PC-9 (cell line): ENCODE measurements at places on chromosomes 5 and 9.

- DNase-seq = peak; percentile 47
Measured at GRCh38 chr9:137757613-137758029, 120.0 kb upstream of the CACNA1B start.

DNA sequence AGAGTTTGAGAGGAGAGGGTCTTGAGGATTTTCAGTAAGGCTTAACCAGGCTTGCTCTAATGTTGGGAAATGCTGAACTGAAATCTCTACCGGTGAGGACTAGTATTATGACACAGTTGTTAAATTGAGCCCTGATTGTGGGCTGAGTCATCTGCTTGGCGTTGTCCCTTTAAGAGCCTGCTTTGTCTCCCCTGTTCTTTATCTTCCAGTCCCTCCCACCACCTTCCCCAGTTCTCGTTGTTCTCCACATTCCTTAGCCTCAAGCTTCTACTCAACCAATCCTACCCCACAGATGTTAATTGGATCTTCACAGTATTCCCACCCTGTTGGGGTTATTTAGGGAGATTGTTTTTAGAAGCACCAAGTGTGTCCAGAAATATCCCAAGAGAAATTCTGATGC, 57.6 kb downstream of the ANKRD55 start:
- peak; percentile 57 for DNase-seq

DNA sequence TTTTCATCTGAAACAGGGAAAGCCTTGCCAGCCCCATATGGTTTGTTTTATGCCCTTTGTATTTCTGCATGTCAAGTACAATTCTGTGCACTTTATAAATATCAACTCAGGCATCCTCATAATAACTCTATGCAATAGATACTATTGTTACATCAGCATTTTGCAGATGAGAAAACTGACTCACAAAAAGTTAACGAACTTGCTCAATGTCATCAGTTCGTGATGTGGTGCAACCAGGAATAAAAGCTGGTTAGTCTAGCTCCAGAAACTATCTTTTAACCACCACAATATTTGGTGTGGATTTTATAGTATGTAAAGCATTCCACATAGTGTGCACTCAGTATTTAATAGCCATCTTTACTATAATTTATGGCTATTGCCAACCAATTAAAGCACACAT, 134.9 kb downstream of the MRPS30 start:
- no peak for DNase-seq

DNA sequence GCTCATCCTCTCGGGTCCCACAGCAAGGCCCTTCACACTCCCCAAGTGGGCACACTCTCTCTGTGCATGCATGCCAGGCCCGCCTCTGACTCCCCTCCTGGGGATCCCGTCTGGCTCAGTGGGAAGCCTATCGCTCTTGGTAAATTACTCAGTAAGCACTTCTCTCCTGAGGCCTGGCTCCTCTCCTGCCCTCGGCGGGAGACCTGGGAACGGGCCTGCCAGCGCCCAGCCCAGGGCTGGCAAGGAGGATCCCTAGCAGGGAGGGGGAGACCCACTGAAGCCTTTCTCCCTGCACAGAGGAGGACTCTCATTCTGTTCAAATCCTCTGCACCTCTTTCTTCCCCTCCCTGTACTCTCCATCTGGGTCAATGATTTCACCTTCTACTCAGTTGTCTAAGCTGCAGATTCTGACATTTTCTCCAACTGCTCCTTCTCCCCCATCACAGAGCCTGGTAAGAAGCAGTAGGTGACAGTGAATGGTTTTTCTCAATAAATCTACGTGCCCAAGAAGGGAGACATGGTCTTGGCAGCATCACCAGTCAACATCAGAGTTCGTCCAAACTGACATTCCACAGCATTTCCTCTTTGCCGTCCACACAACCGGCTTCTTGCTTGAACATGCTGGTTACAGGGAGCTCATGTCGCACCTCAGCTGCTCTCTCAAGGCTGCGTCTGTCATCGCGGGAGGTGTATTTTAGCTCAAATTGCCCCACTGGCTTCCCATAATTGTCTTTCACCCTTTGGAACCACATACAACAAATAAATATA, 81.9 kb downstream of the GPR21 start:
- no peak for DNase-seq

DNA sequence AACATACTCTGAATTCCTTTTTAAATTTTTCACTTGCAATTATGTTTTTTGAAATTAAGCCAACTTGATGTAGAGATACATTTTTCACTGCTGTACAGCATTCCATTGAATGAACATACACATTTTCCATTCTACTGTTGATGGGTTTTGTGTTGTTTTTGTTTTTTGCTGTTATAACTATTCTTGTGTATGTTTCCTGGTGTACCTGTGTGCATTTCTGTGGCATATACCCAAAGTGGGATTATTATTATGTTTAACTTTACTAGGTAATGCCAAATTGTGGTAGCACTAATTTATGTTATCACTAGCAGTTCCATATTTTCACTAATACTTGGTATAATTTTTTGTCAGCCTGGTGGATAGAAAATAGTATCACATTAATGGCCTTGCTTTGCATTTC, 2.7 kb downstream of the RFESD start:
- no peak for DNase-seq

GRCh38 chr9:110744715-110745384, 76.3 kb downstream of the MUSK start:
- DNase-seq = peak; percentile 97

- no peak for DNase-seq
Measured at GRCh38 chr9:113913426-113914195, 37.5 kb downstream of the ZNF618 start.

GRCh38 chr5:39555788-39556187, 131.0 kb upstream of the DAB2 start:
- DNase-seq = no peak

- DNase-seq = no peak
Measured at GRCh38 chr9:90815944-90816357, 14.3 kb downstream of the SYK start.

DNA sequence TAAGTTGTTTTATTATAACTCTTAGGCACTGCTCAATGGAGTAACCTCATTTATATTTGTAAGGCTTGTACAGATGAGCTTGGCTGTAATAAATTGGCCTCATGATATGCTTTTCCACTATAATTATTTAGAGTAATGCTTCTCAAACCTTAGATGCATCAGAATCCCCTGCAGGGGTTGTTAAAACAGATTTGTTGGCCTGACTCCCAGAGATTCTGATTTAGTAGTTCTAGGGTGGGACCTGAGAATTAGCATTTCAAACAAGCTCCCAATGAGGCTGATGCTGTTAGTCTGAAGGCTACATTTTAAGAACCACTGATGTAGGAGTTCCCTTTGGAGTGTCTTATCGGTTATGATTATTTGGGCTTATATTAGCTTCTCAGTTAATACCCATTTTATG, 38.2 kb upstream of the ARSB start:
- no peak for DNase-seq

DNA sequence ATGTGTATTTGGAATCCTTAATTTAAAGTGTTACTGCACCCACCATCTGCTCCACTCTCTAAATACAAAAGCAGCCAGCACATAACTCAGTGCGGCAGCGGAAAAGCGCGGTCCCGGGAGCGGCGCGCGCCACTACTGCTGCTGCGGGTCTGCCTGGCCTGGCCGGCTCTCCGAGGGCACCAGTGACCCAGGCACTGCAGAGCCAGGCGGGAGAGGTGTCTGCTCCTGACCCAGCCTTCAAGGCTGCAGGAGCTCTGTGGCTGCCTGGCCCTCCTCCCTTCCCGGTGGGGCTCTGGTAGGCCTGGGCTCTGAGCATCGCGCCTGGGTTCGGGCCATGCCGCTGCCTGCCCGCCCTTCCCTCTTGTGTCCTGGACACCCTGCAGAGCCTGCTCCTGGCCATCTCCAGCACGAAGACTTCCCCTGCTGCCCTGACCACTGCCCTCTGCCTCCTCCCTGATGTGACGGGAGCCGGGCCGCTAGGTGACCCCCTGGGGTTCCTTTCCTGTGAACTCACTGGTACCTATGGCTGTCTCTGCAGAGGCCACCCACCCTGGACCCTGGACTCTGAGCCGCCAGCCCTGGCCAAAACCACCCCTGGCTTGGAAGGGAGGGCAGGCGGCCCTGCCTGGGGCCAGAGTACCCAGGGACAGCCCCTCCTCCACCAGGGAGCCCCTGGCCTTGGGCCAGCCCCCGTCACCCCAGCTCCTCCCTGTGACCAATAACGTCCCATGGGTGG, 32.8 kb upstream of the UBAC1 start:
- DNase-seq = no peak

- DNase-seq = no peak
Measured at GRCh38 chr9:114150608-114151007, 4.7 kb upstream of the COL27A1 start.

DNA sequence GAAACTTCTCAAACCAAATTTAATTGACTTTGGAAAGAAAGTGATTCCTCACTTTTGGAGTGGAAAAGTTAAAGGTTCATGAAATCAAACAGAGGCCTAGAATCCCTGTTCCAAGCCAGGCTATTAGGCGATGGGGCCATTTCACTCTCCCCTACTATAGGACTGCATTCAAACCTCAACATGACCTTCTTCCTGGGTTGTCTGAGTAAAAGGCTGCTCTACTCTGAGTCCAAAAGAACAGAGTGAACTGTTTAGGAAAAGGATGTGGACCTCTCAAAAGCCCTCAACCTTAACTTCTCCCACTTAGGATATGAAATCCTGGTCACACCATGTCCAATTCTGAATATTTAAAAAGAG, 15.8 kb downstream of the C5orf52 start:
- no peak for DNase-seq

GRCh38 chr5:22649074-22649473, 204.1 kb downstream of the CDH12 start:
- no peak for DNase-seq

DNA sequence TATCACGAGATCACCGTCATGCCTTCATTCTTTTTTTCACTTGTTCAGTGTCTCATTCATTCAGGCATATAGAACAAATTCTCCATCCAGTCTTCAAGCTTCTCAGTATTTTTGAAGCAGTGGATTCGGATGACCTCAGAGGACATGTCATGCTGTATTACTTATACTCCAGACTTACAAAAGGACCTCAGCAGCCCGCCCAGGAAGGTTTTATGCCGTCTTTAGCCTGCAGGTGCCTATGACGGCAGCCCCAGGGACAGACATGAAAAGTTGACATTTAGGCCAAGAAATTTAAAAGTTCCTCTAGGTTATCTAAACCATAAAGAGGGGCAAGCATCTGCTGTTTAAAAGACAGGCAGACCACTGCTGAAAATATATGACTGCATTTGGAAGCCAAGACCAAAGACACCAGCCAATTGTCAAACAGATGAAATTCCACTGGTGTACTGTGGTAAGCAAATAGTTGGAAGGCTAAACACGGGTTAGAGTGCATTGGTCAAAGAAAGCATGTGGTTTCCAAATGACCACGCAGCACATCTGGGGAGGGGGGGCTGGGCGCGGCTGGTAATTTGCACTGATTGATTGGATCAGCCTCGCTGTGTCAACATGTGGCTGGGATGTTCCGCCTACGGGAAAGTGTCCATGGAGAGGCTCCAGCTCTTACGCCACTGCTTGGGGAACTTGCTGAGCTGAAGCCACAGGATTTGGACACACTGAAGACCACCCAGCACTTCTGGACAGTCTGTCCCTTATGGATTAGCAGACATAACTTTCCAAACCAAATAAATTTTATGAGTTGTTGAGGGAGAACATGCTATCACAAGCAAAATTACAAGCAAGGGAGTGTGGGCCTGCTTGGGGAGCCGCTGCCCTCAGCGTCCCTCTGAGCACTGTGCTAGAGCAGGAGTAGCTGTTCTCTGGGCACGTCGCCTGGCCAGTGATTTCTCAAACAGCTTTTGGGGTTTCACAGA, 173.6 kb downstream of the FANCC start:
- DNase-seq = no peak

DNA sequence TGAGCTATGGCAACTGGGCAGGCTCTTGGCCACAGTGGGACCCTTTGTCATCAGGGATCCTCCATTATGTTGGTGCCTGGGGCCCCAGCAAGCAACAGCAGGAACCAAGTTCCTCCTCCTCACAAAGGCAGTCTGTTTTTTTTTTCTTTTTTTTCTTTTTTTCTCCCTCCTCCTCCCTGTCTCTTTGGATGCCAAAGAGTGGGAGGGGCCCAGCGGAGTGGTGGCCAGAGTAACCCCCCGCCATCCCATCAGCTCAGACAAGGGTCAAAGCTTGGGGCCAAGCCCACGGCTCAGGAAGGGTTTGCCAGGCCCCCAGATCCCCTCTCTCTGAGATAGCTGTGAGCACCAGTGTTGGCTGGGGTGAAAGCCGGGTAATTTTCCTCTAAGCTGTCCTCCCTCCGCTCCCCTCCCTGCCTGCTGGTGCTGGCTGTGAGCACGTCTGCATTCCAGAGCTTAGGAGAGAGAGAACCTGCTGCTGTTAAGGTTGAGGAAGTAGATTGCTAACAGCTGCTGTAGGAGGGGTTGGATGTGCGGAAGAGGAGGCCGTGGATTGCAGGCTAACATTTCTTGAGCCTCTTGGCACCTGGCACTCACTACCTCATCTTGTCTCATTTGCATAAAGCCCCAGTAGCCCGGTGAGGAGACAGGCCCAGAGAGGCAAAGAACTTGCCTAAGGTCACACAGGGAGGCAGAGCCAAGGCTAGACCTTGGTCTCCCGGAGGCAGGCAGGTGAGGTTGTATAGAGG, 21.2 kb downstream of the GSN start:
- DNase-seq = peak; percentile 84

GRCh38 chr5:167574464-167574863, 717.0 kb upstream of the WWC1 start:
- DNase-seq = no peak

- DNase-seq = no peak
Measured at GRCh38 chr5:166649676-166650075, 1641.8 kb upstream of the WWC1 start.

- no peak for DNase-seq
Measured at GRCh38 chr5:73382401-73382740, 66.2 kb downstream of the FOXD1 start.

- DNase-seq = no peak
Measured at GRCh38 chr5:136080113-136080482, 51.3 kb downstream of the TGFBI start.

DNA sequence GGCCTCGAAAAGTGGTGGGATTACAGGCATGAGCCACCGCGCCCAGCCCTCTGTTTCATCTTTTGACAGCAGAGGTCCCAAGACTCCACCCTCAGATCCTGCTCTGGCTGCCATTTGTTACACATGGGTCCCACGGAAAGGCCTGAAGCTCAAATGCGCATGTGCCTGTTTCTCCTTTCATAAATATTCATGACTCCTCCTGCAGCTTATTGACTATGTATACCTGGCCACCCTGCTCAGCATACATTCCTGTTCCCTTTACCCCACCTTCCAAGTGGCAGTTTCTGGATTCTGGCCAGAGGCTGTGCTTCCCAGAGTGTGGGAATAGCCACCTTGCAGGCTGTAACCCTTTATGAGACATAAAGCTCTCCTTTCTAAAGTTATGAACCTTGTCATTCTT, 46.5 kb downstream of the AUH start:
- peak; percentile 50 for DNase-seq

DNA sequence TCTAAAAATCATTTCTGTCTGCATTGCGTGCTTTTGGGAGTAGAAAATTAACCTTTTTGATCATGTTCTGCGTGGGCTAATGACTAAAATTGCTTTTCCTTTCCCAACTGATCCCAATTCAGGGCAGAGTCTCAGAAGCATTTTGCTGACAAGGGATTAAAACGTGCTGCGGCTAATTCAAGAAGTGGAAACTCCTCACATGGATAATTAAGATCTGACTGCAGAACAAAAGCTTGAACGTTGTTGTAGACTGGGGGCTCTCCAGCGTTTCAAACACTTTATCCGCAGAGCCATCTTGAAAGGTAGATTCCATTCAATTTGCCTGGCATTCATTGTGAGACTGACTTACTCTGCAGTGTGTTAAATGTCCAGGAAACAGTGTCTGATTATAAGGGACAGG, 485.3 kb upstream of the DMAC1 start:
- no peak for DNase-seq

- DNase-seq = no peak
Measured at GRCh38 chr5:57618767-57619381, 136.3 kb upstream of the ACTBL2 start.
